CD4-positive, alpha-beta T cell treated with Interleukin-6 for 4 hours (primary cell): ENCODE measurements at places on chromosomes 6 and 20.

DNA sequence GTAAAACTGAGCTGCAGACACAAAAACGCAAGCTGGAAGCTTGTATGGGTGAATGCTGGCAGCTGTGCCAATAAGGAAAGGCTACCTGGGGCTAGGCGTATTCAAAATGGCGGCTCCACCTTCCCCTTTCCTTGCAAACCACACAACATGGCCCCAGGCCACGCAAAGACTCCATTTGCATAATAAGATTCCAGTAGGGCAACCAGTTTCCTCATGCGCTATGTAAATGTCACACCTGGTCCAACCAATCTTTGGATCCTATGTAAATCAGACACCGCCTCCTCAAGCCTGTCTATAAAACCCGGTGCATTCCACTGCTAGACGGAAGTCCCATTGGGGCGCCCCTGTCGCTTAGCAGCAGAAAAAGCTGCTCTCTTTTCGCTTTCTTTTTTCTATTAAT is 505.9 kb upstream of the BTBD3 start:
- no peak for DNase-seq

GRCh38 chr20:20712004-20712473 is 405 bp downstream of the RALGAPA2 start:
- DNase-seq: peak; percentile 7

GRCh38 chr20:3622406-3622805 is 40.8 kb downstream of the GFRA4 start:
- DNase-seq: no peak

- DNase-seq: no peak
Measured at GRCh38 chr6:48136856-48137255, 25.9 kb upstream of the PTCHD4 start.

- no peak for DNase-seq
Measured at GRCh38 chr6:122180132-122180531, 219.3 kb upstream of the HSF2 start.

GRCh38 chr20:31913431-31914157 is 38.3 kb downstream of the PDRG1 start:
- no peak for DNase-seq

- peak; percentile 2 for DNase-seq
Measured at GRCh38 chr6:32589596-32590449, at the start of gene HLA-DRB1. HLA-DRB1 (minus strand) TSS chr6:32589848; CDS start chr6:32589742, 106 bp downstream.

- no peak for DNase-seq
Measured at GRCh38 chr6:1001655-1002349, 308.9 kb upstream of the EXOC2 start.

- DNase-seq: peak; percentile 24
Measured at GRCh38 chr20:23161968-23162696, 76.0 kb upstream of the CD93 start.
